Pancreas (tissue), 10 donors: ENCODE measurements at places on chromosomes 1 and 21.
A peak's percentile ranks its signal among the peaks of the same experiment; 100 is the strongest.

DNA sequence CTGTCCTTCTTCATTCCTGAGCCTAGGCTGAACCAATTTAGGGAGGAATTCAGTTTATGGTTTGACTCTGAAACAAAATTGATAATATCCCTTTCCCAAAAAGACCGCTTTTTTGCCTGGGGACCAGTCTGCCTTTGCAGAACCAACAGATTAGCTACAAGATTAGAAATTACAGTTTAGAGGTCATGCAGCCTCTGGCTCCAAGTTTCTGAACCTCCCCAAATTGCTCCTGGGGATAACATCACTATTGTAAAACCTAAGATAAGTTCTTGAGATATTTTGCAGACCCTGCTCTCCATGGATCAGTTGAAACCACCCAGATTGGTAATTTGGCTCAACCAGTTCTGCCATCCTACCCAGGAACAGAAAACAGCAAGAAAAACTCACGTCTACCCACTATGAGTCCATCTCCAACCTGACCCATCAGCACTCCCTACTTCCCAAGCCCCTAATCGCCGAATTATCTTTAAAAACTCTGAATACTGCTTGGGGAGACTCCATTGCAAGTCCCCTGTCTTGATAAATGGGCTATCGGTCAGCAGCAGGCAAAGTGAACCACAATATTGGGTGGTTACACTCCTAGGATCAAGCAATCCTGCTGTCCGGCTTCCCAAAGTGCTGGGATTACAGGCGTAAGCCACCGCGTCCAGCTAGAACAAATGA lies 605 bp upstream of the RABGGTB start:
- H3K27me3 ChIP-seq: no peaks in the 10 kb centered on the region
- H3K27ac ChIP-seq: peak overlapping the region; percentile 90
- no peak for DNase-seq
- H3K4me1 ChIP-seq: peaks cover 18% of the 10 kb centered on the region

DNA sequence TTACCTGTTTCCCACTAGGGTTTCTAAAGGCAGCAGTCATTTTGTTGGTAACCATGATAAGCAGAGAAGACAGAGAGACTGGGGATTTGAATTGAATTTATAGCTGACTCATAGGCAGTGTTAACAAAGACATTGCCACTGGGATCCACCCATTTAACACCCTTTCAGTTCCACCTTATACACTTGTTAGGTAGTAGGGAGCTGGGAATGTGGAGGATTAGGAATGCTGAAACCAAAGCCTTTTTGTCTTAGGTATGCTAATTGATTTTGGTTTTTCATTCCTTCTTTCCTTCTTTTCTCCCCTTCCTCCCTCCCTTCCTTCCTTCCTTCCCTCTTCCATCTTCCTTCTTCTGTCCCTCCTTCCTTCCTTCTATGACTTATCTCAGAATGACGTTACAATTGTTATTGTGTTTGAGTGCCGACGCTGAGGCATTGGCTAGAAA lies 7.5 kb upstream of the EVI5 start:
- H3K27me3 ChIP-seq: no peaks in the 10 kb centered on the region
- no peak overlapping the region for H3K27ac ChIP-seq
- no peaks in the 10 kb centered on the region for H3K36me3 ChIP-seq
- H3K4me1 ChIP-seq: no peaks in the 10 kb centered on the region

DNA sequence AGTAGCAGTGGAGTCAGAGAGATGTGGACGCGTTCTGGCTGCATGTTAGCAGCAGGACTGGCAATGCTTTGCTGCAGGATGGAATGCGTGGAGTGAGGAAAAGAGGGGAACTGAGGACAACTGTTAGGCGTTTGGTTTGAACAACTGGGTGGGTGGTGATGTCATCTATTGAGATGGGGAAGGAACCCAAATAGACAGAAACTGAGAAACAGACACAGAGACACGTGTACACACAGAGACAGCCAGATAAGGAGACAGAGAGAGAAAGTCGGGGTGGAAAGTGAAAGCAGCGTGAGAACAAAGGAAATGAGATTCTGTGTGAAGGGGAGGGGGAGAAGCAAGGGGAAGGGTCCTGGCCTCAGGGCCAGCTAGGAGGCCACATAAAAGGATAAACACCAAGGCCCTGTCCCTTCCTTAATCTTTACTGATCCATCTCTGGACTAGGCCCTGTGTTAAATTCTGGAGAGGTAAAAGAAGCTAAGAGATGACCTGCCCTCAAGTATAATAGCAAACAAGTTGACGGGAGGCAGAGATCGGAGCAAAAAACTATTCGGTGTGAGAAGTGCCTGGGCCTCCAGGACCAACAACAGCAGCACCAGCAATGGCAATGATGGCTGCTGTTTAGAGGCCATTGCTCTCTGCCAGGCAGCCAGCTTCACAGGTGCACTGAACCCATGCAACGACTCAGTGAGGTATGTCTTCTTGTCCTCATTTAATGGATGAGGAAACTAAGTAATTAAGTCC lies 31.6 kb downstream of the VWA5B1 start:
- H3K36me3 ChIP-seq: no peaks in the 10 kb centered on the region
- H3K27ac ChIP-seq: no peak overlapping the region
- no peaks in the 10 kb centered on the region for H3K4me1 ChIP-seq

- H3K4me3 ChIP-seq: no peak overlapping the region
- no peak overlapping the region for H3K27ac ChIP-seq
- DNase-seq: no peak
Measured at GRCh38 chr1:56686169-56686568, 41.1 kb downstream of the PRKAA2 start.

GRCh38 chr1:48061162-48062136 lies 64.3 kb upstream of the TRABD2B start:
- DNase-seq: no peak
- no peak overlapping the region for H3K4me3 ChIP-seq
- no peaks in the 10 kb centered on the region for H3K36me3 ChIP-seq
- no peaks in the 10 kb centered on the region for H3K27me3 ChIP-seq

DNA sequence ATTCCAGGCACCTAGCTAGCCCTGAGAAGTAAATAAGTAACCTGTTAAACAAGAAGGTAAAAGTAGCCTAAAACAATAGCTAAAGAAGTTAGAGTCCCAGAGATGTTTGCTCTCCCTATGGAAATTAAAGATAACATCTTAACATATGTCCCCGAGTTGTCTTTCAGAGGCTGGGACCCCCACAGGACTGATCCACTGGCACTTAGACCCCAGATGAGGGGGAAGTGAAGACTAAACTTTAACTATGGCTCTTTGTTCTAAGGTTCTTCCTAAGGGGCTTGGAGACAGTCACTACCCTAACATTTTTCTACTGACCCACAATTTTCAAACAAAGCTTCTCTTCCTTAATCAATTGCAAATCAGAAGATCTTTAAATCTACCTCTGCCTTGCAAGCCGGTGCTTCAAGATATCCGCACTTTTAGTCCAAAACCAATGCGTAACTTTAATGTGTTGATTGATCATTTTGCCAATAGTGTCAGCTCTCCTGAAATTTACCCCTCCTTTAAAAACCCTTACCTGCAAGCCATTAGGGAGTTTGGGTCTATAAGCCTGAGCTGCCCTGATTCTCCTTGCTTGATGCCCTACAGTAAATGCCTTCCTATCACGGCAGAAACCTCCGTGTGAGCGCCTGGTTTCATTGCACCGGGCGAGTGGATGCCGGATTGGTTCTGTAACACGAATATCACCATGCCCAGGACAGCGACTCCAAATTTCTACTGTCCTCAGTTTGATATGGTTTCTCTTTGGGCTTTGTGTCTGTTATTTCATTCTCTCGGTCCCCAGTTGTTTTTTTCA lies 404.4 kb downstream of the SIPA1L2 start:
- H3K4me1 ChIP-seq: no peaks in the 10 kb centered on the region
- H3K27me3 ChIP-seq: no peaks in the 10 kb centered on the region
- no peak for DNase-seq
- H3K4me3 ChIP-seq: no peak overlapping the region

- H3K36me3 ChIP-seq: no peaks in the 10 kb centered on the region
- H3K27me3 ChIP-seq: no peaks in the 10 kb centered on the region
- H3K4me1 ChIP-seq: no peaks in the 10 kb centered on the region
- no peak overlapping the region for H3K4me3 ChIP-seq
Measured at GRCh38 chr1:48430832-48431231, 41.2 kb downstream of the SPATA6 start.
